Activated CD8-positive, alpha-beta T cell treated with anti-CD3 and anti-CD28 coated beads, Interleukin-2, amount 10 ng/mL, durations not matched to agents 7 days and 5 days (primary cell): ENCODE measurements at places on chromosomes 12 and 14. TPM values are rescaled to one million over a fixed set of nuclear protein-coding genes. Genes with fewer than 3 reads are reported as not detected.
A peak's percentile ranks its signal among the peaks of the same experiment; 100 is the strongest.

DNA sequence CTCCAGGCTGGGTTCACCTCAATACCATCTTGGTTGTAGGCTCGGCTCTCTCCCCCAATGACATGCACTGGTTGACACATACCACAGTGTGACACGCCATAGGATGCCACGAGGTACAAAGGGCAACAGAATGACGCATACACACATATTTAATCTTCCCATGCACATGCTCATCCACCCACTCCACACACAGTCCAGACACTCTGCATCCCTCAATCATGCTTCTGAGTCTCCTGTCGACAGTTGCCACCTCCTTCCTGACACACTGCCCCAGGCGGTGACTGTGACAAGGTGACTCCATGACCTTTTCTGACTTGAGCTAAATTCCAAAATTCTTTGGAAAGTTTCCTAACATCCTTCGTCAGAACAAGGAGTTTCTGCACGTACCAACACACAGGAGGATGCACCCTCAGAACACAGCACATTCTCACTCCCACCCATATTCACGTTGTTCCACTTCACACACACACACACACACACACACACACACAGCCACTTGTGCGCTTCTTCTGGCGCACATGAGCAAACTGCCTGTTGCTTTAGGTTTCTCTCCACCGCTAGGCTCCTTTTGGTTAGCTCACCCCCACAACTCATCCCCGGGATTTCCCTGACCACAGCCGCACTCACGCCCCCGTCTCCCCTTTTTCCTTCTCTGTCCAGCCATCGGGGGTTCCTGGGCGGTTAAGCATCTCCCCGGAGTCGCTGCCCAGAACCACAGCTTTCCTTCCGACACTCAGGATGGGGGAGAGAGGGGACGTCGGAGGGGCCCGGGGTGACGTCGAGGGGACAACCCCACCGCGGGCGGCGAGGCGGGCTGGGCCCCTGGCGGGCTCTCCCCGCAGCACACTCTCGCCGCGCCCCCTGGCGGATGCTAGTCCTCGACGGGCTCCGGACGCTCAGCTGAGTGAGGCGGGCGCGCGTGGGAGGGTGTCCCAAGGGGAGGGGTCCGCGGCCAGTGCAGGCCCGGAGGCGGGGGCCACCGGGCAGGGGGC lies 536 bp upstream of the WNT1 start:
- no peaks in the 10 kb centered on the region for H3K36me3 ChIP-seq
- H3K4me3 ChIP-seq = peak overlapping the region; percentile 47
- peaks cover 72% of the 10 kb centered on the region for H3K27me3 ChIP-seq
- peaks cover 58% of the 10 kb centered on the region for H3K4me1 ChIP-seq

The ZNF641 gene
- total RNA-seq = 10.6 TPM

DNA sequence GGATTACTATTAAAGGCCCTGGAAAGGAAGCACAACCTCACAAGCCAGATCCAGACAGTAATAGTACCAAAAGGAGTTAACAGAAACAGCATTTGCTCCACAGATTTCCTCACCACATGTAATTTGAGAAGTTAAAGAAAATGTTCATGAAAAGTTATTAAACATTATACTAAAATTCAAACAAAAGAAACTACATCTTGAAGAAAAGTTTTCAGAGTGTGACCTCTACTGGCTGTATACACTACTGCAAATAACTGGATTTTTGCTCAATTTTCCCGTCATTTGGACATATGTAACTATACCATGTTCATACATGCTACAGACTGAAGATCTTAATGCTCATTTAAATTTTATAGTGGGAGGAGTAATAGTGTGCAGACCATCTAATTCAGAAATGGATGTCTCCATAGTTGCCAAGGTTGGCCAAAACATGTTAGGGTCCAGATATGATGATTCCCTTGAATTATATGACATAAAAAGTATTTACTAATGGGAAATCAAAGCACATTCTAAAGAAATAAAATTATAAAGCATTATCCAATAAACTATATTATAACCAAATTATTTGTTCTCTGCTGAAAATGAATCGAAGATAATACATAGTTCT lies 5.6 kb downstream of the KRR1 start:
- no peak for DNase-seq
- H3K4me3 ChIP-seq = no peak overlapping the region
- no peak overlapping the region for H3K27ac ChIP-seq
- no peaks in the 10 kb centered on the region for H3K27me3 ChIP-seq

The TAS2R30 gene
- 3.5 TPM for total RNA-seq

- peaks cover 13% of the 10 kb centered on the region for H3K4me1 ChIP-seq
- H3K36me3 ChIP-seq = no peaks in the 10 kb centered on the region
- peak within 1 kb of the TSS; percentile 48 for H3K27ac ChIP-seq
- DNase-seq = peak; percentile 75
- H3K4me3 ChIP-seq = peak within 1 kb of the TSS; percentile 78
Observed at GRCh38 chr12:13044002-13044905, at the start of gene FAM234B. TSS of gene FAM234B (plus strand) at chr12:13044381. CDS start at chr12:13044404, 23 bp downstream.

The MYBPC1 gene
- not detected for total RNA-seq

- H3K4me3 ChIP-seq = no peak overlapping the region
- no peaks in the 10 kb centered on the region for H3K36me3 ChIP-seq
- DNase-seq = no peak
- H3K4me1 ChIP-seq = no peaks in the 10 kb centered on the region
- no peaks in the 10 kb centered on the region for H3K27me3 ChIP-seq
Observed at GRCh38 chr14:95392841-95393240, 73.1 kb upstream of the CLMN start.

The MIPOL1 gene
- total RNA-seq = not detected

- H3K4me3 ChIP-seq = no peak overlapping the region
- H3K4me1 ChIP-seq = peaks cover 2% of the 10 kb centered on the region
- DNase-seq = no peak
- no peak overlapping the region for H3K27ac ChIP-seq
Observed at GRCh38 chr12:110906516-110906915, 13.9 kb downstream of the MYL2 start.

DNA sequence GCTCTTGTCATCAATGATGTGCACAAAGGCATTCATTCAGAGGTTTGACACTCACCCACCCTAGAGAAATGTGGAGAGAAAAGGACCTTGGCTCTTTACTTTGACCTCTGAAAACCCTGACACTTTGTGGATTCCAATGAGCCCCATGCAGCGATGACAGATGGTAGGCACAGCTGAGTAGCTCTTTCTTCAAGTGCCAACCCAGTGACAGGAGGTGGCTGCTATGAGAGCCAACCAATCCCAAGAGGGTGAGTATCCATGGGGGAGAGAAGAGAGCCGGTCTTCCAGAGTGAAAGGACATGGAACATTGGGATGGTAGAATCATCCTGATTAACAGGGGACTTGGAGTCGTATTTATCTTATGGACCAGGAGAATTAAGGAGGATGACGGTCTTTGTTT lies 17.8 kb downstream of the SLC8A3 start:
- H3K27ac ChIP-seq = no peak overlapping the region
- no peaks in the 10 kb centered on the region for H3K36me3 ChIP-seq
- no peak for DNase-seq
- H3K4me3 ChIP-seq = no peak overlapping the region

DNA sequence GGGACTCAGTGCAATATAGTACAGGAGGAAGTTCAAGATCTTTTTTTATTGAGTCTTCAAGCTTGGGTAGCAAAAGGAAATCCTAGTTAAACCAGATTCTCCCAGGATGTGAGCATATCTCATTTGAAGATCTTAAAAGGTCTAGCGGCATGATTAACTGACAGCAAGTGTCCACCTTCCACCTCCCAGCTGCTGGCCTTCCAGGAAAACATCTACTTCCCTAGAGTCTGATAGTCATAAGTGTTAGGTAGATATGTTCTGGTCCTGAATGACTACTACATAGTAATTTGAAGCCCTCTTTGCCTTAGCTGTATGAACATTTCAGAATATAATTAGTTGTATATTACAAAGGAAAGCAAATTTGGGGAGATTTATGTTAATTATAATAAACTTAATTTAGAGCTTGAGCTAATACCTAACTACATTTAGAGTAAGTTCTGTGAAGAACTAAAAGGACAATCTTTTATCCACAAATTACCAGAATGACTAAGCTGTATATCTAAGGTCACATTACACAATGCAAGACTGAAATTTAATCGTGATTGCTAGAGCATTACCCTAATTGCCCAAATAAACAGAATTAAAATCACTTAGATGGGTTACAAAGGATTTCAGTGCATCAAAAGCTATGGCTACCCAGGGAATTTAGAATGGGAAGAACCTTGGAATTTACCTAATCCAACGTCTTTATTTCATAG lies 9.9 kb downstream of the LGR5 start:
- H3K27me3 ChIP-seq = peaks cover 27% of the 10 kb centered on the region
- H3K27ac ChIP-seq = no peak overlapping the region
- H3K4me3 ChIP-seq = no peak overlapping the region
- no peaks in the 10 kb centered on the region for H3K4me1 ChIP-seq
- no peaks in the 10 kb centered on the region for H3K36me3 ChIP-seq

GRCh38 chr14:100430571-100430970 lies 107.4 kb downstream of the SLC25A47 start:
- no peak overlapping the region for H3K4me3 ChIP-seq
- no peak overlapping the region for H3K27ac ChIP-seq
- no peaks in the 10 kb centered on the region for H3K27me3 ChIP-seq
- DNase-seq = no peak
- peaks cover 3% of the 10 kb centered on the region for H3K4me1 ChIP-seq
- no peaks in the 10 kb centered on the region for H3K36me3 ChIP-seq

DNA sequence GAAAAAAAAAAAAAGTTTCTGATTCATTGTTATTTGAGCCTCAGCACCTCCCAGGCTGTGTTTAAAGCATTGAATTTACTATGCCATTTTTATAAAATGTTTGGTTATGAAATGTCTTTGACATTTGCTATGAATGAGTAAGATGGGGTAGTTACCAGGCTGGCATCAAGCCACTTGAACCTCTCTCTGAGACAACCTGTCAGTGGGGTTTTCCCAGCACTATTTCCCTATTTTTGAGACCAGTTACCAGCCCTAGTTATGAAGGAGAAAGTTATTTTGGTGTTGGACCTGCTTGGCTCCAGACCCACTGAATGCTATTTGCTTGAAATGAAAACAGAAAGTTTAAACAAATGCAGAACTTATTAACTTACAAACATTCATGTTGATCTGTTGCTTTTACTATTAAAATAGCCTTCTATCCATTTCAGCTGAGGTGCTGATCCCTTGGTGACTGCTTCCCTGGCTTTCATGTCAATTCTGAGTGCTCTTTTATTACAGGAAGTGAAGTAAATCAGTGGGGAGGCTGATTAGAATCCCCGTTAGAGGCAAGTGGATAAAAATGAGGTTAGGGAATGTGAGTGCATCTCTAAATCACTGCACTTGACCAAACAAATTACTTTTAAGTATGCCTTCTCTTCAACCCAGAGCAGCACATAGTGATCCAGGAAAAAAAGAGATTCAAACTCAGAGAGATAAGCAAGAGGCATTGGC lies 37.8 kb downstream of the LLPH start:
- no peak overlapping the region for H3K4me3 ChIP-seq
- H3K36me3 ChIP-seq = no peaks in the 10 kb centered on the region
- peaks cover 9% of the 10 kb centered on the region for H3K27me3 ChIP-seq
- DNase-seq = no peak
- no peaks in the 10 kb centered on the region for H3K4me1 ChIP-seq
